ENCODE measurements at places on chromosomes 6 and 20.

- DNase-seq = no peak
These were observed 60.1 kb upstream of the RALGAPA2 start for GRCh38 chr20:20772497-20773085.

- DNase-seq = no peak
These were observed 789.2 kb upstream of the SLC35B3 start for GRCh38 chr6:9224539-9224938.

DNA sequence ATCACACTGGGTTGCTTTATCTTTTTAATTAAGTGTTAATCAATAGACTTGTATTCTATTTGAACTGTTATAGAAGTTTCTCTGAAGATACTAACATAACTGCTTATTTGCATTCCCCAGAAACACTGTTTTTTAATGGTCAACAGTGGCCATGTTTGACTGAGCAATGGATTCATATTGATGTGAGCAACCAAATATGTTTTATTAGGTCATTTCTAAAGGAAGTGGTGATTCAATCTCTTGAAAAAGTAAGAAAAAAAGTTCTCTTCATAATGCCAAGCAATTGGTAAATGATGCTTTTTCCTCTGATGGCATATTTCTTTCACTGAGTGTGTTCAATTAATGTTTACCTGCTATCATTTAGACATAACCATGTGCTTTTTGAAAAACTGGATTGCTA, 593.0 kb upstream of the CITED2 start:
- DNase-seq = no peak

DNA sequence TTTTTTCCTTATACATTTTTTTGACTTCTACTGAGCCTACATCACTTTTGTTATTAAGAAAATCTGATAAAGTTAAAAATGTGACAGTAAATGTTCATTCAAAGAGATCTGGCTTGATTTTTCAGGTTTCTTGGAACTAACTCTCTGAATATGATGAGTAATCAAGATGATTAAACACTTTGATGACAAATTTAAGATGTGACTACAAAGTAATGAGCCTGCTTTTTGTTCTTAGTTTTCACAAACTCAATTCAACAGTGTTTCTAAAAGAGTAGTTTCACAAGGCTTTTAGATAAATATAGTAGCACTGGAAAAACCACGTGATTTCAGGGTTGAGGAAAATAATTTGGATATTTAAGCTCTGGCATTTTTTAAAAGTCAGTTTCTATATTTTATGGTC, 37.9 kb upstream of the HDDC2 start:
- no peak for DNase-seq

DNA sequence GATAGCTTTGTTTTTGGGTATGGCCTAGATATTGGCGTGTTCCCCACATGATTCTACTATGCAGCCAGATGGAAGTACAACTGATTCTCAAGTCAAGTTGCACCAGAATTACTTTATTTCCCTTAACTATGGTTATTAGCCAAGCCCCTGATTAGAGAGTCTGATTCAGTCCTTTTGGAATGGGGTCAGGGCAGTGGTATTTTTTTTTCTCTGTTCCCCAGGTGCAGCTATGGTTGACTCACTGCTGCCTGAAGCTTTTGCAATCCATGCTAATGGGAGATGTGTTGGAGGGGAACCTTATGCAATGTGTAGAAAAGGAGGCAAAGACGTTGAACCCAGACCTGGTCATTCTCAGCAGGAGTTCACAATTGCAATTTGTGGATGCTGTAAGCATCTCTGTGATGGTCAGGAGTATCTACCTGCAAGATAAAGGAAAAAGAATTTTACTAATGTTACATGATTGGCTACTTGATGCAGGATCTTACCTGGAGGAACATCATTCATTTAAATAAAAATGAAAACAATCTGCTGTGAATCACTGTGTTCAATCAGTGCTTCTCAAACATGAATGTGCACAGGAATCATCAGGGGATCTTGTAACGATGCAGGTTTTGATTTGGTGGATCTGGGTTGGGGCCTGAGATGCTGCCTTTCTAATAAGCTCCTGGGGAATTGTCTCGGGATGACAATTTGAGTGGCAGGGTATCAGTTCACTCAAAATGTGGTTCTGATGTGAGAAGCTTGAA, 49.4 kb downstream of the PFDN4 start:
- no peak for DNase-seq

DNA sequence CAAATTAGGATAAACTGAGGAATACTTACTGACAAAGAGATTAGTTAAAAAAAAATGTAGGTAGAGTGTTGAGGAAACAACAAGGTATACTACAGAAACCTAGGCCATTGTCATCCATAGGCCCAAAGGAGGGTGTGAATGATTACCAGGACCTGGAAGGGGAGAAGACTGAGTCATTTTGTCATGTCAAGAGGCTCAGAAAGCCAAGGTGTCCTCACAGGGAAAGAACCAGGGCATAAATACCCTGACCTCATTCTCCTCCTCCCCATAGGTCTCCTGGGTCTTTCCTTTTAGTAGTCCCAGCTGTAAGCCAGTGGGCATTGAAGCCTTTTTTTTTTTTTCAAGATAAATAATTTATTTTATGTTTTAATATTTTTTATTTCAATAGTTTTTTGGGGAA, 582.1 kb upstream of the JAG1 start:
- DNase-seq = no peak

DNA sequence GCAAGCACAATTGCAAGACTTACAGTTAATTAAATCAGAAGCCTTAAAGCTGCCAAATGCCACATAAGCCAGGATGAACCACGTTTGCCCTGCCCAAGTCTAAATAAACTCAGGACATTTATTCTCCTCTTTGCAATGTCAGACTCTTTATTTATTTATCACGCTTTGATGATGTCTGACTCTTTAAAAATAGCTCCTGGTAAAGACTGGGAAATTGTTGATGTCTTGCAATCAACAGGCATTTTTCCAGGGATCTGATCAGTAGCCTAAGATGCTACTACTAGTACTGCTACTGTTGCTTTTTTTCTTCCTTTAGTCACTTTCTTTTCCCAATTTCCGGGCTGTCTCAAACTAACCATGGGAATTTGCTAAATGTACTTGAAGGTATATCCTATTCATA, 365.8 kb upstream of the MARCKS start:
- no peak for DNase-seq

- no peak for DNase-seq
These were observed 48.1 kb downstream of the SLC24A3 start for GRCh38 chr20:19260412-19261090.

GRCh38 chr6:111061508-111061907, 25.8 kb upstream of the SLC16A10 start:
- no peak for DNase-seq

DNA sequence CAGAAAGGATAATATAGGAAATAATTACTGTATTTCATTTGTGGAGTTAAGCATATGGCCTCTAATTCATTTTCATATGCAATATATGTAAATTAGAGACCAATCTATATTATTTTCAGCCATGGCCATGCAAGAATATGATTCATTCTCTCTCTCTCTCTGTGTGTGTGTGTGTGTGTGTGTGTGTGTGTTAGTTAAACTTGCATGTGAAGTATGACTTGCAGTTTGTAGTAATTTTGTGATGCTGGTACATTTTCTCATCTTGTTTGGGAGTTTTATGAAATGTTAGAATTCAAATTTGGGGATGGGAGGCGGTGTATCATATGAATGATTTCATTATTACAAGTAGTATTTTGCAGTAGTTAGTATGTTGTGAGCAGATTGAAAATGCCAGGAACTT, 74.8 kb downstream of the JARID2 start:
- no peak for DNase-seq

DNA sequence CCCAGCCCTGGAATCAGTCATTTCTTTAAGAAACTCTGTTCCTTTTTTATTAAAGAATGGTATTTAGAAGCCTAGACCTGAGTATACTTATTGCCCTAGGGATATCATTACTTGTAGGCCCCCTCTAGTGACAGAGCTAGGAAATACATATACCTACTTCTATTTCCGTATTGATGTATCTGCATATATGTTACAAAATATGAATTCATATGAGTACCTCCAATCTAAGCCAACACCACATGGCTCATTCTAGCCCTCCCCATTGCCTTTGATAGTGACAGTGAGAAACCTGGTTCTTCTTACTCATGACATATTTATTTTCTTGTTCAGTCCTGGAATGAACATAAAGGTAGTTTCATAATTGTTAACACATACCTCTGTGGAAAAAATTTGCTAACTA, 137.2 kb downstream of the FARS2 start:
- peak; percentile 30 for DNase-seq

DNA sequence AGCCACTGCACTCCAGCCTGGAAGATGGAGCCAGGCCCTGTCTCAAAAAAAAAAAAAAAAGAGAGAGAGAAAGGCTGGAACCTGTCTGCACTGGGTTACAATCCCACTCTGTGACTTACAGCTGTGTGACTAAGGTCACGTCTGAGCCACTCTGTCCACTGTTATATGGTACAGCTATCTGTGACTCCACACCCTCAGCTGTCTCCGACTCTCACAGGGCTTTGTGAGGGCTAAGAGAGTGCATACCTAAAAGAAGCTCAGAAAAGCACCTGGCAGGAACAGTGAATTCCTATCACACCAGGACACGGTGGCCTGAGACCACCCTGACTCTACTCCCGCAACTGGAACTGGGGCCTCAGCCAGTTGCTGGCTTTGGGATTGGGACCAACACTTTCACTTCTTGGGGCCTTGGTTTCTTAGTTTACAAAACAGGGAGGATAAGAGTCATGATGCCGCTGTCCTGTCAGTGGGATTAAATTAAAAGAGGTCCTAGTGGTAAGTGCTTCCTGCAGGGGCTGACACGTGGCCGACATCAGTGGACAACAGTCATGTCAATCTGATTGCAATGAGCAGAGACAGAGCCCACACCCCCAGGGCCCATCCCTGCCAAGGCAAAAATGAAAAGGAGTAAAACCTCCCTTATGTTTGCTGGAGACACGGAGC, 5.7 kb upstream of the CD93 start:
- DNase-seq = no peak

DNA sequence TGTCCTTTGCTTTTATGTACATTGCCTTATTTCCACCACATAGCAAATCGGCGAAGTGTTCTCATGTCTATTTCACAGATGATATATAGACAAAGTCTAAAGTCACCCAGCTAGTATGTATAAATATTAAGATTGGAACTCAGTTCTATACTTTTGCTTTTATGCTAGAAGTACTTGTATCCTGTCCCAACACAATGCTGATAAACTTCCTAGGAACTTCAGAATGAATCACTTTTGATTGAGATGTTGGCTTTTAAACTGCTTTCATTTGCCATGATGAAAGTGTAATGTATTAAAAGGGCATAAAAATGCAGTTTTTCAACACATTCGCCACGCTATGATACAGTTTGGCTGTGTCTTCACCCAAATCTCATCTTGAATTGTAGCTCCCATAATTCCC, 50.8 kb downstream of the GCLC start:
- no peak for DNase-seq

DNA sequence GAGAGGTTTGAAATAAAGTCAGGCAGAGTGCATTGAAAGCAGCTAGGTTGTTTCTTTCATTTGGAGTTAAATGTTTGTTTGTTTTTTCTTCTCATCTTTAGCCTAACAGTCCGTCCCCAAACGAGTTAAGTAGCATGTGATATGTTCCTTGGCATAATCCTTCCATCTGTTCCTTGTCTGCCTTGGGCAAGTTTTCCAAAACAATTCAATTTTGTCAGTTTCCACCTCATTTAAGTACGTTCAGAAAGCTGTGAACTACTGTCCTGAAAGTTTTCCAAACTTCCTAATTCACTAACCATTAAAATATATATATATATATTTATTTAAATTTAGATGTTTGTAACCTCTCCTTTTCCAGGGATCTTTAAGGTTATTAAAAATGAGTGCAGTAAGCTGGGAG, 61.8 kb upstream of the HDAC2 start:
- DNase-seq = no peak

- DNase-seq = no peak
These were observed 1.6 kb downstream of the OLIG3 start for GRCh38 chr6:137492289-137493217.

Data from globus pallidus (tissue), 1 donor.